ENCODE measurements at places on chromosomes 4 and X.
A peak's percentile ranks its signal among the peaks of the same experiment; 100 is the strongest.

DNA sequence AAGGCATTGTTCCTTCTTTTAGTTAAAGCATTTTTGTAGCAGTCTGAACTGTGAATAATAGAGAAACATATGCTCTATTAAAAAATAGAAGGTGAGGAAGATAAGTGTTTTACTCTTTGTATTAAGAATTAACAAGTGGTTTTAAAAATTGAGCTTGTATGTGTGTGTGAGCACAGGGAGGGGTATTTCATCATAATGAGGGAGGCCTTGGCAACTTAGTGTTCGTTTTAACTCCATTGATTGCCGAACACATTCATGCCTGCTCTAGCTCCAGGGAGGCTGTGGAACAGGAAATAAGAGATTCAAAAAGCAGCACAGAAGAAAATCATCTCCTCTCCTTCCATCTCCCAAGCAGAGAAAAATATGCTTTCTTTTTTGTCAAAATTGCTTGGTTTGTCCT lies 14.8 kb downstream of the SHROOM3 start:
- DNase-seq: no peak

- DNase-seq: peak; percentile 56
Measured at GRCh38 chr4:147822128-147822527, 90.2 kb downstream of the ARHGAP10 start.

- no peak for DNase-seq
Measured at GRCh38 chrX:789096-789495, 158.5 kb downstream of the SHOX start.

GRCh38 chrX:32170481-32170880 lies 1040.9 kb downstream of the DMD start:
- DNase-seq: no peak

GRCh38 chrX:67545036-67545821 lies 1.4 kb downstream of the AR start:
- no peak for DNase-seq

DNA sequence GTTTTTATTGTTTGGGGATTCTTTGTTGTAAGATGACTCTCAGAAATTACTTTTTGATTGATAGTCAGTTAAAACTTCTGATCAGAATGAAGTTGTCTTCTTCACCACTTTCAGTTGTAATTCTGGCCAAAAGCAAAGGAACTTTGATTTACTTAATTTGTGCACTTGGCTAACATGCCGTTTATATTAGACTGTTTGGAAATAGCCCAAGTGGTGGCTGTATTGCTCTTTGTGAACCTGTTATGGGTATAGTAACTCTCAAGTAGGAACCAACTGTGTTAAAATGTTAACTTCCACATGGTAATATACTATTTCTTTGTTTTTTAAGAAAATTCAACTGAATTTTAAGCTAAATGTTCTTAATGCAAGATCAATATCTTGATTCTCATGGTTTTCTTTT lies 581.9 kb downstream of the GRID2 start:
- DNase-seq: no peak

DNA sequence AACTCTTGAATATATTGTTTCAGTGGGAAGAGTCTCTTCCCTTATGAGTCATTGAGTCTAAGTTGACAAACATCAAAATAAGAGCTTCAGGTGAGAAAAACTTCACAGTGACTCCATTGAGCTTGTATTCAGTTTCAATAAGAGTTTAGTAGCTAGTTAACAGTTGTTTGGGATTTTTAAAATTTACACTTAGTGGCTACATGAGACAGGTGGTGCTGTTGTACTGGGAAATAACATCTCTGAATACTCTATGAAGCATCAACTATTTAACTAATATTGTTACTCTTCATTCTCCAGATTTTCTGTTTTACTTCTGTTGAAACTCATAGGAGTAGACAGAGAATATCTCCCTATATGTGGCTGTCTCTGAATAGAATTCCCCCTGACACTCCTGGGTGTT lies 1609.1 kb downstream of the C4orf33 start:
- DNase-seq: no peak

DNA sequence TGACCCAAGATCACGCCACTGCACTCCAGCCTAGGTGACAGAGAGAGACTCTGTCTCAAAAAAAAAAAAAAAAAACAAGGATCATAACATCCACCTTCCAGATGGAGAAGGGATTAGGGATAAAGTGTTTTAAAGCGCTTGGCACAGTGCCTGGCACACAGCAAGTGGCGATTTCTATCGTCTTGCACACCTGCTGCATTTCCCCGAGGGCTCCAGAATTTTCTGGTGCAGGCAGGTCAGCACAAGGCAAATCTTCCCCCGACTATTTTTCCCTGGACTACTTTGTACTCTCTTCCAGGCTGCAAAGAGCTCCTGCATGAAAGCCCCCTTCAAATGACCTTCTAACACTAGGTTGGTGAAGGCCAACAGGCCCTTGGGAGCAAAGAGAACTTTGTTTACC lies 57.3 kb downstream of the APBB2 start:
- no peak for DNase-seq

DNA sequence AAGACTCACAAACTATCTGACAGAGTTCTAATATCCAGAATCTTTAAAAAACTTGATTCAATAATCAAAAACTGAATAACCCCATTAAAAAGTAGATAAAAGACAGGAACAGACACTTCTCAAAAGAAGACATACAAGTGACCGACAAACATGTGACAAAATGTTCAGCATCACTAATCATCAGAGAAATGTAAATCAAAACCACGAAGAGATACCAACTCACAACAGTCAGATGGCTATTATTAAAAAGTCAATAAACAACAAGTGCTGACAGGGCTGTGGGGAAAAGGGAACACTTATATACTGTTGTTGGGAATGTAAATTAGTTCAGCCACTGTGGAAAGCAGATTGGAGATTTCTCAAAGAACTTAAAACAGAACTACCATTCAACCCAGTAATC lies 138.1 kb upstream of the RASGEF1B start:
- DNase-seq: no peak

GRCh38 chrX:139758250-139758649 lies 50.3 kb upstream of the MCF2 start:
- DNase-seq: no peak

GRCh38 chrX:12741416-12741815 lies 49.8 kb upstream of the PRPS2 start:
- DNase-seq: no peak

- no peak for DNase-seq
Measured at GRCh38 chrX:8731559-8732395, at the start of gene ANOS1. Gene ANOS1 (minus strand): TSS chrX:8732137. CDS start chrX:8732036, 101 bp downstream.

GRCh38 chrX:22203186-22203585 lies 69.5 kb upstream of the CBLL2 start:
- no peak for DNase-seq

DNA sequence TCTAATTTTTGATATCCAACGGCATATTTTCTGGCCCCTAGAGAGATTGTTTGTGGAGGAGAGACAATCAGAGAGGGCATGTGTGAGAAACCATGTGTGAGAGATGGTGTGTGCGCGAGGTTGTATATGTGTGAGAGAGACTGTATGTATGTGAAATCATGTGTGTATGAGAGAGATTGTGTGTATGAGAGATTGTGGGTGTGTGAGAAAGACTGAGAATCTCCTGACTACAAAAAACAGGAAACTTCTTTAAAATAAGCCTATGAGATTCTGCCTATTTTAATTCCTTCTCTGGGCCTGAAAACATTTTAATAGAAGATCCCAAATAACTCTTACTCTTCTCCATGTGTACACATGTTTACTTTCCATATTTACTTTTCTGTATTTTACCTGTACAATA lies 1.5 kb upstream of the FAM241A start:
- no peak for DNase-seq

DNA sequence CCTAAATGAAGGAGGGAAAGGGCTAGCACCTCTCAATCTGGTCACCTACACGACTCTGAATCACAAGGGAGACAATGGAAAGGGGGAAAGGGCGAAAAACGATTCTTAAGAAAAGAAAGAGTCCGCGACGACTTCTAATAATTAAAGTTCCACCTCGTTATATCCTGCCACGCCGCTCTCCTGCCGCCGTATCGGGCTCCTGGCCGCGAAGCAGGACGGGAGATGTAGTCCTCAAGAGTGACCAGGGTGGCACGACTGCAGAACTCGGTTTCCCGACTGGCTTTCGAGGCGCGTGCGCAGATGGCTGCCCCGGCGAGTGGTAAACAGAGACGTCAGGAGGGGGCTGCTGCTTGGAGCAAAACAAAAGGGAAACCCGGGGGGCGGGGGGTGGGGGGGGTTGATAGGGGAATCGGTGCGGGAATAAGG lies at the start of gene FOXO4:
FOXO4 (plus strand) TSS at position 297 of the 426 bp plus-strand sequence. CDS start 678 bp downstream, outside the sequence.
- peak; percentile 27 for DNase-seq

GRCh38 chr4:133402616-133403015 lies 253.5 kb downstream of the PCDH10 start:
- DNase-seq: no peak
